Karpas-422 (cell line): ENCODE measurements at places on chromosomes 5 and 9.
A peak's percentile ranks its signal among the peaks of the same experiment; 100 is the strongest.

DNA sequence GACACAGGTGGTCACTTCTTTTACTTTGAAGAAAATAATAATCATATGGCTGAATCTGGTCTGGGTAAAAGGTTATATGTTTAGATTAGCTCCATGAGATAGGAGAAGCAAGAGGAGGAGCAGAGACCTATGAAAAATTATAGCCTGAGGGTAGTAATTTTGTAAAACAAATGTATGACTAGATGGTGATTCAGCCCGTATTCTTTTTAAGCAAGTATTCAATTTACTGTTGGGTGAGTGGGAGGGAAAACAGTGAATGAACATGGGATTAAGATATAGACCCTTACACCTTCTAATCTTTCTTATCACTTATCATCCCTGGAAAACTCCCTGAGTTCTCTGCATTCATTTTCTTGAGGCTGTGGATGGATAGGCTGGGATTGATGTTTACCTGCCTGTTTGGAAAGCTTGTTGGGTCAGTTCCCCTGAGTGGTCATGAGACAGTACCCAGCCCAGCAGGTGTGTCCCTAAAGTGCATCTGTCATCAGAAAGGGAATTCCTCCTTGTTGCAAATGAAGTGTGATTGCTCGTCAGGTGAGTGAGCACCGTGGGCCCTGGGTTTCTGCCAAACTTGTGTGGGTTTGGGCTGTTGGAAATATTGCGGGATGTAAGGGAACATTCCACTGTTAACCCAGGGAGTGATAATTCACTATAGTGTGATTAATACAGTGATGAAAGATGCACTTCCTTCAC, 101.2 kb upstream of the GDNF start:
- no peak for DNase-seq

GRCh38 chr9:130205912-130206311, 33.7 kb downstream of the NCS1 start:
- DNase-seq: no peak

DNA sequence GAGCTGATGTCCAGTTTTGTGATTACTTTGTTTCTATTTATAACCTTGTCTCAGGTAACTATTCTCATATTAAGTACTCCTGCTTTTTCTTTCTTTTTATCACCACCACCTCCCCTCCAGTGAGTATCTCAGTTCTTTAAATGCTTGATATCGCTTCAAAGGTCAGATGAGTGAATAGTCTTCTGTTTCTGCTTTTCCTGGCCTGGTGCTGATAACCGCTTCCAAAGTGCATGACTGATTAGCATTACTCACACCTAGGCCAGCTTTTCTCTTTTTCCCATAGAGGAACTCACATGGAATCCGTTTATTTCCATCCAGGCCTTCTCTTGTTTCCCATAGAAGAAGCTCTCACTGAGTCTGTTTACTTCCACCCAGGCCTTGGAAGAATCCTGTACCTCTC, 3.2 kb downstream of the SLC36A1 start:
- DNase-seq: no peak

DNA sequence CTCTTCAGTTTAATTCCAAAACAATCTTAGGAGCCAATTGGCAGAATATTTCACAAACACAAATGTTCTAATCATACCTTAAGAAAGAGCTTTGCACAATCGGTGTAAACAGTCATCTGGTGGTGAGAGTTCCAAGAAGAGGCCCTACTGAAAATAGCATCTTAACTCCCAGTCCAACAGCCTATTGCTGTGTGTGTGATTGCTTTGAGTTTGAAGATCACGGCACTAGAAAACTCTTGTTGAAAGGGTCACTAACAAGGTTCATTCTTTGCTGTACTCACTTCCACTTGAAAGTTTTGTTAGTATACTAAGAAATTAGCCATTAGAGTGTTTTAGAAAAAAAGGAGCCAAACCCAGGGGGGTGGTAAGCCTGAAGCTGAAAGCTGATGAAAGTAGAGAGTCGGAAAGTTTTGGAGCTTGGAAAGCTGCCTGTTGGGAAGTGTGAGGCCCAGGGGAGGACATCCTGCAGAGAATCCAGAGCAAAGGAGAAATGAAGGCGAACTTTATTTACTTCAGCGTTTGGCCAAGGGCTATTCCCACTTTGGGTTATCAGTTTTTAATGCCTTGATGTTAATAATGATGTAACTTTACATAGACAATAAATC, 180.3 kb upstream of the GHR start:
- no peak for DNase-seq

- peak; percentile 52 for DNase-seq
Measured at GRCh38 chr9:130451509-130452388, 7.0 kb downstream of the ASS1 start.

DNA sequence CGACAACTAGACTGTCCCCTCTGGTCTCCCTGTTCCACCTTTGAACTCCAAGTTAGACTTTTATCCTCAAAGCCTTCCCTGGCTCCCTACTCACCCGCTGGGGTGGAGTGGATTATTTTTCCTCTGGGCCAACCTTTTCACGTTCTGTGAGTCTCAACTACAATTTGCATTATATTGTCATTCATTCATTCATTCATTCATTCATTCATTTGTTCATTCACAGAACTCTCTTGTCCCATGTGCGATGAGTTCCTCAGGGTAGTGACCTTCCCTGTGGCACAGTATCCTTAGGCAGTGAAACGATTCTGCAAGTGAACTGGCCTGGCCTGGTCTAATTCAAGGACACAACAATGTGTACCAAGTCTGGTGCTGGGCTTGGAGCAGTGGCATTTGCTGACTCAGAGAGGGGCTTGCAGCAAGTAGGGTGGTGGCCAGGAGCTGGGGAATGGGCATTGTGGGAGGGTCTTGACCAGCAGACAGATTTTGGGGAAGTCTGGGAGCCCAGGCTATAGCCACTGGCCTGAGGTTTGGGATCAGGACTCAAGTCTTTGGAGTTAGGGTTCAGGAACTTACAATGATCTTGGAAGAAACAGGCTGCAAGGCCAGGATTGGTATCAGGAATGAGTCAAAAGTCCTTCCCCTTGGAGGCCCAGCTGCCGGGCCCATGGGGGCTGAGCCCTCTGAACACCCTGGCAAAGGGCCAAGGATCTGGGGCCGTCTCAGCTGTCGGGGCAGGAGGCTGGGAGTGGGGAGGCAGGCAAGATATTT, 37.2 kb upstream of the COL15A1 start:
- no peak for DNase-seq

- DNase-seq: no peak
Measured at GRCh38 chr5:96340357-96340756, 92.7 kb downstream of the PCSK1 start.

GRCh38 chr9:899440-900184, 58.1 kb downstream of the DMRT1 start:
- no peak for DNase-seq

DNA sequence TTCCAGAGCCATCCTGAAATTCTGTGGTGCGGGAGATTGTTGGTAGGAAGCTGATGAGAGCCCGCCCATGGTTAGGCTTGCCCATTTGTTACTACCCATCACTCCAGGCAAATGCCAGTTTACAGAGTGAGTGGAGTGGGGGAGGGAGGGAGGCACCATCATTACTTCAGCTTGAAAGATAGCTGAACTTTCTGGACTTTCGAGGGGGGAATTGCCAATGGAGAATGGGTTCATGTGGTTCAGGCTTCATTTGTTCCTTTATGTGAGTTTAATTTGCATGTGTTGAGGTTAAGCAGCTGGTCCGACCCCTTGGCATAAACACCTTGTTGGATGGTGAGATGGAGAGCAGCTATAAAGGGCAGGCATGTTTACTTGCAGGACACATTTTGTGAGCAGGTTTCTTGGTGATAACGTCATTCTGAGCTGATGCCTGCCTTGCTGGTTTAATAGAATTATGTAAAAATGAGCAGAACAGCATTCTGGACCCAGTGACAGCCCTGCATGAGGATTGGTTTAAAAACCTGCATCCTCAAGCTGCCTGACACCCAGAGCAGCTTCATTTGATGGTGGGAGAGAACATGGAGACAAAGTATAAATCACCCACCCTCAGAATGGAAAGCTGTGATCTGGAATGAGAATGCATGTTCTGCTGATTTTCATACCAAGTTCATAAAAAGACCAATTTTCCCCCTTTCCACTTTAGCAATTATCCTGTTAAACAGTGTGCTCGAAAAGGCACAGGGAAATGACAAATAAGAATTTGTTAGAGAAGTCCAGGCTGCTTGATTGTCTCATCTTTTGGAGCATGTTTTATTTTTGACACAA, 106.3 kb downstream of the TRIO start:
- no peak for DNase-seq
